HFF-Myc (cell line): ENCODE measurements at places on chromosomes 5 and 9.

DNA sequence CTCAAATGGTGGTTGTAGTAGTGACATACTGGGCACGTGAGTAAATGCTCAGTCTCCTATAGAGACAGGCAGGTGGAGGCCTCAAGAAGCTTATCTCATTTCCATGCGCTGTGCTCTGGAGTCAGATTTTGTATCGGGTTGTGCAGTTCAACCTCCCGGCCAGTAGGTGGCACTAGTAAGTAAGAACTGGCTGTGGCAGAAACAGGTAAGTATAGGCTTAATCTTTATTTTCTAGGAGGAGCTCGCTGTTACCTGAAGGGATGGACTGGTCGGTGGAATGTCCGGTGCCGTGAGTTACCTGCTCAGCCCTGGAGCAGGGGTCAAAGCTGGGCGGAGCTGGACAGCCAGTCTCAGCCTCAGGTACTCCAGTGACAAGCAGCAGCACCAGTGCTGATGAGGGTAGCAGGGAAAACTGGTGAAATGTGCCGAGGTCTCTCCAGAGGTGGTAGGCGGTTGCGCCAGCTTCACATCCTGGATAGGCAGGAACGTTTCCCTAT lies 880.1 kb upstream of the SEMA6A start:
- peak; percentile 3 for DNase-seq

DNA sequence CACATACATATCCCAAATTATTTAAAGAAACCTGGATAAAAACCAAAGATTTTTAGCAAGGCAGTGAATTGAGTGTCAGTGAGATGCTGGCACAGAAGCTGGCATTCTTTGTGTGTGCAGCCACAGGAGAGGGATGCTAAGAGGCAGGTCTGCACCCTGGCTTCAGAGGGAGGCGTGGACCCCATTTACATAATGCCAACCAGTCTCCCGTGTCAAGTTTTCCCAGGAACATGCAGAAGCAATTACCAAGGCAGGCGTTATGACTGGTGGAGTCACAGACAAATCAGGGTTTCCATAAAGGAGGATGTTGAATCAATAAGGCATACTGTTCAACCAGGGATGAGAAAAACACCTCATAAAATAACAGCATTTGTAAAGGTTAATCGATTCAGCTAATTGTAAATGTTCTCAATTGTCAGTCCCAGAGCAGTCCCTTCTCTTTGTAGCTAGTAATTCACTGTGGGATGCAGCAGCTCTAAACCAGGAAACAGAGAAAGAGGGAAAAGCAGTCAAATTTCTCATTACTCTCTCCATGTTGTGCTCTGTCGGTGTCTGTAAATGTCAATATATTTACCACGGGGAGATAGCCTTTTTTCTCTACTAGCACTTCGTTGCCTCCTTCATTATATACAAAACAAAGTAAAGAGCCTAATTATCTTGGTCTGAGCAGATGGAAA lies 452.4 kb upstream of the GRAMD2B start:
- no peak for DNase-seq

DNA sequence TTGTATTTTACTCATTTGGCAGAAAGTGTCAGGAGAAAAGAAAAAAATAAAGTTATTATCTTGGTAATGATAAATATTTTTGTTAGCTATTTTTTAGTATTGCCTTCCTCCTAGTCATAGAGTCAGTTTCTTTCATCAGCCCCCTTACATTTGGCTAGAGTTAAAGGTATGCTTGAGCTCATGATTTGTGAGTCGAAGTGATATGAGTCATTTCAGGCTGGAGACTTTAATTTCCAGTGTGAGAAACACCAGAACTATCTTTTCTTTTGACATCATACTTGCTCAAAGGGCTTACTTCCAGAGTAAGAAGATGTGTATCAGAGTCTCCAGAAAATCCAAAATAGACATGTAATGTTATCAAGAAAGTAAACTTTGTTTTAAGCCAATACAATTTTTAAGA lies 746.7 kb upstream of the TYRP1 start:
- DNase-seq: no peak

GRCh38 chr9:74122661-74123060 lies 374.5 kb upstream of the RORB start:
- DNase-seq: no peak
